ENCODE measurements at places on chromosomes 6 and 20.
A peak's percentile ranks its signal among the peaks of the same experiment; 100 is the strongest.

DNA sequence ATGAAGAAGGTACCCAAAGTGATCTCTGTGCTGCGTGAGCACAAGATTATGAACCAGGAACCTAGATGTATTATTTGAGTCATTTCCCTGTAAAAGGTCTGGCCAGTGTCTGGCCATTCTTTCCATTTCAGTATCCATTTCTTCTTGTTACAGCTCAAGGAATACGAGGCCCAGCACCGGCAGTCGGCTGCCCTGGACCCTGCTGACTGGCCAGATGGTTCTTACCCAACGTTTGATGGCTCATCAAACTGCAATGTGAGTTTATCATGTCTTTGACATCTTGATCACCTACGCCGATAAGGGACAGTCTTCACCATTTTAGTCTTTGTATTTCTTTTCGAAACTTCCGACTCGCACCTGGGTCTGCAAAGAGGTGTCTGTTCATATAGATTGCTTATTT is 144.8 kb downstream of the SASH1 start:
- no peak for DNase-seq

DNA sequence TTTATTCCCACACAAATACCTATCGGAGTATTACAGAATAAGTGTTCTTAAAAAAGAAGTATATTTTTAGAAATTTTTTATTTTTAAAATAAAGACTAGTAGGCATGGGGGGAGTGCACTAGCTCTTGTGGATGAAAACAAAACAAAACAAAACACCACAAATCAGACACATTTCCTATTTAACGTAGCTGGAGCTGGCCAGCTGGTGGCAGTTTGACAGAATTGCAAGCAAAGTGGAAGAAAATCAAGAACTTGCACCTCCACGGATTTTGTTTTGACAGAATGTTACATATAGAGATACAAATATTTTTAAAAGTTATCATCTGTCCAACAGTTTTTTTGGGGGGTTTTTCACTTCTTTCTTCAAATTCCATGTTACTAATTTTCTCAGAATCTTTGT is 63.6 kb upstream of the SNRPB2 start:
- no peak for DNase-seq

GRCh38 chr20:45626540-45626939 is 3.0 kb upstream of the WFDC10A start:
- no peak for DNase-seq

DNA sequence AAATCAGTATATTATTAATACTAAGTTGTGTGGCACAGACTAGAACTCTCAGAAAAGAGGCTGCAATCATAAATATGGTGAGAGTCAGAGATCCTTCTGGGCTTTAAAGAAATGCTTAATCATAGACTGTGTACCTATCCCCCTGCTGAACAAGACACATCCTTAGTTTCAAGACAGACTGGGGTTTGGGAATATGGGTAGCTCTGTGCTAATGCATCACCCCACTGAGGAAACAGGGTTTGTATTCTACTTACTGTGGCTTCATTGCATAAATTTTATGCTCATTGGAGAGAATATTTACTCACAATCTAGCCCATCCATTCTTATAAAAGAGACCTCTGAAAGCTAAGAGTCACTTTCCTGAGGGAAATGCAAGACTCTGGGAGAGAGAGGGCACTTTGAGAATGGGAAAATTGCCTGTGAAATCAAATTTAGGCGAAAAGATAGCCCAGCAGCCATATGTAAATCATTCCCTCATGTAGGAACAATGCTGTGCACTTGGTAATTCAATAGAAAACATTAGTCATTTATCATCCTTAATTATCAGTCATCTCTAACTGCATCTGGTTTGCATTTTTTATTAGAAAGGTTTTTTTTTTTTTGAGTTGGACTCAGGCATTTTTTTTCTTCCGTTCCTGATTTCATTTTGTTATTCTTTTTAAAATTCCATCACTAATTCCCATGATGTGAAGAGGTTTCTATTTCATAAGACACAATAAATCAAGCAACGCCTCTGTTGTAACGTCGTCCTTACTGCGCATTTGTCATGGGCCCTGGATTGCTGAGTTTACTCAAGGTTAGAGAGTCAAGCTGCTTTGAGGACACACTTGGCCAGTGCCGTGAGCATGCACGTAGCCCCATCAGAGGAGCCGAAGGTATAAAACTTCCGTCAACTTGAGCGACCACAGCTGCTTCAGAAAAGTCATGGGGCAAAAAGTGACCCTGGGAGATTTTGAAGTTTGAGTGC is 91.8 kb downstream of the TRMT11 start:
- no peak for DNase-seq

DNA sequence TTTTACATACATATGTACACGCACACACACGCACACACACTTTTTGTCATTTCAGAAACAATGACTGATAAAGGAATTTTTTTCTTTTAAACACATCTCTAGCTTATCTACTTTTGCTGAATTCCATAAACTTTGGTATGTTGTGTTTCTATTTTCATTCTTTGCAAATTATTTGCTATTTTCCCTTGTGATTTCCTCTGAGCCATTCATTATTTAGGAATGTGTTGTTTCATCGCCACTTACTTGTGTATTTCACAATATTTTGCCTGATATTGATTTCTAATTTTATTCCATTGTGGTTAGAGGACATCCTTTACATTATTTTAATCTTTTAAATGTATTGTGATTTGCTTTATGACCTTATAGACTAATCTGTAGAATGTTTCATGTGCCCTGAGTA is 23.6 kb upstream of the OR2J2 start:
- no peak for DNase-seq

- no peak for DNase-seq
Observed at GRCh38 chr6:20791944-20792343, 257.7 kb downstream of the CDKAL1 start.

GRCh38 chr6:105781248-105781647 is 304.9 kb upstream of the PRDM1 start:
- peak; percentile 51 for DNase-seq

- no peak for DNase-seq
Observed at GRCh38 chr6:3393836-3394202, 63.0 kb downstream of the SLC22A23 start.

GRCh38 chr20:47286681-47287080 is 69.8 kb downstream of the ZMYND8 start:
- no peak for DNase-seq
